Activated T-helper 2 cell treated with anti-CD3 and anti-CD28 coated beads, Interferon-gamma antibody, Interleukin-2, Interleukin-4, amounts not matched to agents 10 μg/mL and 5 μg/mL and 100 μg/mL, durations not matched to agents 14 hours and 24 hours and 36 hours (primary cell): ENCODE measurements at places on chromosomes 2 and 18. TPM values are rescaled to one million over a fixed set of nuclear protein-coding genes. Genes with fewer than 3 reads are reported as not detected.

Gene SLC38A11
- total RNA-seq: not detected in 2 replicates

Gene PTPRN
- 1.1 and 1.6 TPM in 2 replicates for total RNA-seq

DNA sequence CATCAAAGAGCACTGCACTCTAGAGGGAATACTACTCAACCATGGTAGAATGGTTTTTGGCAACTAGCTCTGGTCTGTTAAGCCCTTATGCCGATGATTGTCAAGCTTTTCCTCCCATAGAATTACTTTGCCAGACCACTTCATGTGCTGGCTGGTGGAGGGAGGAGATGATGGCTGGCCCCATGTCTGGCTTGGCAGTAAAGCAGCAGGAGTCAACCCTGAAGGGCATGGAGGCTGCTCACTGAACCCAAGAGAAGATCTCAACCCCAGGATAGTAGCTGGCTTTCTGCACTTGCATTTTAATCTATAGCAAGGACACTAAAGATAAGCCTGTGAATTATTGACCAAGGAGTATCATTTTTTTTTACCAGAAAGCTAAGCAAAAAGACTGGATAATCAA, 309.9 kb downstream of the PIEZO2 start:
- no peak for DNase-seq

GRCh38 chr2:143905587-143905986, 614.3 kb downstream of the ZEB2 start:
- no peak for DNase-seq

- DNase-seq: no peak
Observed at GRCh38 chr2:219122202-219122980, 38.2 kb downstream of the NHEJ1 start.

DNA sequence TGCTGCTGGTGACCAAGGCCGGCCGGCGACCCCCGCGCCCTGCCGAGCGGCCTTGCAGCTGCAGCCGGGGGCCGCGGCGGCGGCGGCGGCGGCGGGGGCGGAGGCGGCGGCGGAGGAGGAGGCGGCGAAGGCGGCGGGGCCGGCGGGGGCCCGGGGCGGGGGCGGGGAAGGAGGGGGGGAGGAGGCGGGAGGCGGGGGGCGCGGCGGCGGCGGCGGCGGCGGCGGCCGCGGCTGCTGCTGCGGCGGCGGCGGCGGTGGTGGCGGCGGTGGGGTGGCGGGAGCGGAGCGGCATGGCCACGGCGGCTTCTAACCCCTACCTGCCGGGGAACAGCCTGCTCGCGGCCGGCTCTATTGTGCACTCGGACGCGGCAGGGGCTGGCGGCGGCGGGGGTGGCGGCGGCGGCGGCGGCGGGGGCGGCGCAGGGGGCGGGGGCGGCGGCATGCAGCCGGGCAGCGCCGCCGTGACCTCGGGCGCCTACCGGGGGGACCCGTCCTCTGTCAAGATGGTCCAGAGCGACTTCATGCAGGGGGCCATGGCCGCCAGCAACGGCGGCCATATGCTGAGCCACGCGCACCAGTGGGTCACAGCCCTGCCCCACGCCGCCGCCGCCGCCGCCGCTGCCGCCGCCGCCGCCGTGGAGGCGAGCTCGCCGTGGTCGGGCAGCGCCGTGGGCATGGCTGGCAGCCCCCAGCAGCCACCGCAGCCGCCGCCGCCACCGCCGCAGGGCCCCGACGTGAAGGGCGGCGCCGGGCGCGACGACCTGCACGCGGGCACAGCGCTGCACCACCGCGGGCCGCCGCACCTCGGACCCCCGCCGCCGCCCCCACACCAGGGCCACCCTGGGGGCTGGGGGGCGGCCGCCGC, 1.5 kb downstream of the POU3F3 start:
- no peak for DNase-seq

- no peak for DNase-seq
Observed at GRCh38 chr2:8086796-8087479, 594.9 kb upstream of the ID2 start.
